ENCODE measurements at places on chromosomes 2 and 18. TPM values are rescaled to one million over a fixed set of nuclear protein-coding genes. Genes with fewer than 3 reads are reported as not detected.

GRCh38 chr18:74342416-74343043, 26.9 kb downstream of the C18orf63 start:
- DNase-seq = no peak

DNA sequence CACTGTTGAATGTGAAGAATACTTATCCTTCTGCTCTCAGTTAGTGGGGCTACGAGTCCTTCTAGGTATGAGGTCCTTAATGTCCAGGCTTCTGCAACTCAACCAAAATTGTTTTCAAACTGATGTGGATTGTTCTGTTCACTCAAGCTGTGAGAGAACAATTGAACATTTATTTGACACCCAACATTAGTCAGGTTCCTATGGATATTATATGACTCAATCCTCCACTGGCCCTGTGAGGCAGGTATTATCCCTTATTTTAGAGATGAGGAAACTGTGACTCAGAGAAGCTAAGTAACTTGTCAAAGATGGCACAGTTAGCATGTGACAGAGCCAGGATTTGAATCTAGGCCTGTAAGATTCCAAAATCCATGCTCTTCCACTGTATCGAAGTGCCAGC, 1.2 kb upstream of the LYG2 start:
- no peak for DNase-seq

Gene LBH
- 20.6 TPM for total RNA-seq

Gene SATB2
- 4.1 TPM for total RNA-seq

GRCh38 chr2:118835746-118836410, 11.6 kb downstream of the EN1 start:
- no peak for DNase-seq

Gene FBLN7
- total RNA-seq = 6.6 TPM

DNA sequence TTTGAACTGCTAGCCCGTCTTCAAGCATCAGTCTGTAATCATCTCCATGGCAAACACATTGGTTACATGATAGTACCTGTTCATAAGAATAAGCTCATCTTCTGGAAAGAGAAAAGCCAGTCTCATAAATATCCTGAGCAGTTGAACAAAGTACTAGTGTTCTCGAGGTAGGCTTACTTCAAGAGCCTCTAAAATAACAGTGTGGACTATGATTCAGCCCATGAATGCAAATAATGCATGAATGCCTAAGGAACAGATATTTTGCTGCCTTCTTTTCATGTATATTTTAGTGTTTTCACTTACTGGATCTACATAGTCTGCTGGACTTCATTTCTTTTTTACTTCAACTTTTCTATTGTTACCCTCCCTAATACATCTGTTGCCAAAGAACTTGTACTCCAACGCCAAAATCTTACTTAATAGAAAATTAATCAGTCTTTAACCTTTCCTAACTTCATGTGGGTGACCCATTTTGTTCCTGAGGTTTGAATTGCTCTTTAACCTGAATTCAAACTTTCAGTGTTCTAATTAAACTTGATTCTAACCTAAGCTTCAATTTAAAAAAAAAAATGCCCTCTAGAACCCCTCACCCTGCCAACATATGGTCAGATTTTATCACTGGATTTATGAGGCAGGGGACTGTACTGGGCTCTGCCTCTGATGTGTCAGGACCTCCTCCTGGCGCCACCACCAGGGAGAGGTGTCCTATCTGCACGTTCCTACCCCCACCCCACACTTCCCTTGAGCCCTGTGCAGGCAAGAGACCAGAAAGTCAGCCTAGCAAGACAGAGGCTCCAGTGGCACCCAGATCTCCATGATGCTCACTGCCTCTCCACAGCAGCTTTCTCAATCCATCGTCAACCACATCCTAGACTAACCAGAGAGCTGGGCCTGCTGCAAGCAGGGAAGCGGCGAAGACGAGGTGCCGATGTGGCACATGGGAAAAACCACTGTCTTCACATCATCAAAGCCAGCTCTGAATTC, 264.7 kb upstream of the ID2 start:
- DNase-seq = no peak

DNA sequence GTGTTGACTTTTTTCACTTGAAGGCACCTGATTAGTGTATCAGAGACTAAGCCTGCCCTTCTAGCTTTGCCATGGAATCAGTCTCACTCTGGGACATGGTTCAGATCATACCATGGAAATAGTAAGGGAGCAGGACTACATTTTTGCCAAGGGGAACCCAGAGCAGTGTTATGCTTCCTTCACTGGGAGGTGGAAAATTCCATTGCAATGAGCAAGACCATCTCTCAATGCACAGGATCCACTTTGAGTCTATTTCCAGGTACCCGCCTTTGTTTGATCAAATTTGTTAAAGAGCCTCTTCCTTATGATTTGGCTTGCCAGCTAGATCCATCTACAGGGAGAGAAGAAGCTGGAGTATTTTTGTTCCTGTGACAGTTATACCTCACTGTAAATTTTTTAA, 395.8 kb downstream of the MTX2 start:
- DNase-seq = no peak

Gene ZSWIM2
- total RNA-seq = 0.37 TPM
